Iris pigment epithelial cell (primary cell): ENCODE measurements at places on chromosomes 5 and 9.
A peak's percentile ranks its signal among the peaks of the same experiment; 100 is the strongest.

GRCh38 chr5:76789991-76790581, 28.7 kb upstream of the F2RL1 start:
- DNase-seq, result peak; percentile 63

DNA sequence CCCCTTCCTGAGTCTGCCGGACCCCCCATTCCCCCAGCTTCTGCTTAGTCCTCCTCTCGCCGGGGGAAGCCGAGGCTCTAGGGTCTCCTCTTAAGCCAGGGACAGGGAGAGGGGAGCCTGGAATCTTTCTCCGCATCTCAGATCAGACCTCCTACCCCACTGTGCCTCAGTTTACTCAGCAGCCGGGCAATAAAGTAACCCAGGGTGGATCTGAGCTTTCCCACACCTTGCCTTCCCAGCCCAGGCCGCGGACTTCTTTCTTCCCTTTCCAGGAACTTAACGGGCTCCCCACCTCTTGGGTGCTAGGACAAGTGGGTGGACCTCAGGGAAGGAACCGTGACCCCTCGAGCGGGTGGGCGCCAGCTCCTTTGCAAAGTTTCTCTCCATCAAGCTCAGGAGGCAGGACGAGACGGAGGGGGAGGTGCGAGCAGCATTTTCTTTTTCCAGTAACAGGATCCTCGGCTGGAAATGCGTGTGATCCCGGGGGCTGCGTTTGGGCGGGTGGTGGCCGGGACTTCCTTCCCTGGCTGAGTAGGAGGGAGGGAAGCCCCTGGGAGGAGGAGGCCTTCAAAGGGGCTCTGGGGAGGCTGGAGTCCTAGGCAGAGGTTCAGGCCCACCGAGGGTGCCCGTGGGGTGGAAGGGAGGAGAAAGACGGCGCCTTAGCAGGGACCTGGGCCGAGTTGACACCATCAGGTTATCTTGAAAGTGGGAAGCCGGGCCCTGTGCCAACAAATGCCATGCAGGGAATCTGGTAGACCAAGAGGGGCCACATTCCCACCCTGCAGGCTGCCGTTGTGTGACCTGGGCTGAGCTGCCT, 795 bp downstream of the DAB2IP start:
- no peak for DNase-seq

- peak; percentile 46 for DNase-seq
Observed at GRCh38 chr5:93100976-93101375, 480.0 kb downstream of the NR2F1-AS1 start.

- no peak for DNase-seq
Observed at GRCh38 chr9:133727277-133727875, 10.8 kb downstream of the SARDH start.

DNA sequence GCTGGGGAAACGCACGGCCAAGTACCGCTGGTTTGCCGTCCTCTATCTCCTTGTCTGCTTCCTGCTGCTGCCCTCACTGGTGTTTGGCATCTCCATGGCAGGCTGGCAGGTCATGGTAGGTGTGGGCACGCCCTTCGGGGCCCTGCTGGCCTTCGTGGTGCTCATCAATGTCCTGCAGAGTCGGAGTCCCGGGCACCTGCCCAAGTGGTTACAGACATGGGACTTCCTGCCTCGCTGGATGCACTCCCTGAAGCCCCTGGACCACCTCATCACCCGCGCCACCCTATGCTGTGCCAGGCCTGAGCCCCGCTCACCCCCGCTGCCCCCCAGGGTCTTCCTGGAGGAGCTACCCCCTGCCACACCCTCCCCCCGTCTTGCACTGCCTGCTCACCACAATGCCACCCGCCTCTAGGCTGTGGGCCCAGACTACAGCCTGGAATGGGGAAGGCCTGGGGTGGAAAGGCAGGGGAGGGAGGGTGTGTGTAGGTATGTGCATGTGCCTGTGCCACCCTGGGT, 2.5 kb downstream of the PFN3 start:
- DNase-seq, result no peak

- DNase-seq, result no peak
Observed at GRCh38 chr5:139653616-139654015, 5.5 kb downstream of the CXXC5 start.

GRCh38 chr5:112554101-112554977, 135.3 kb upstream of the EPB41L4A start:
- no peak for DNase-seq

GRCh38 chr5:128093368-128093767, 9.8 kb downstream of the SLC12A2 start:
- peak; percentile 52 for DNase-seq

GRCh38 chr9:134707731-134708671, 66.4 kb downstream of the COL5A1 start:
- no peak for DNase-seq

DNA sequence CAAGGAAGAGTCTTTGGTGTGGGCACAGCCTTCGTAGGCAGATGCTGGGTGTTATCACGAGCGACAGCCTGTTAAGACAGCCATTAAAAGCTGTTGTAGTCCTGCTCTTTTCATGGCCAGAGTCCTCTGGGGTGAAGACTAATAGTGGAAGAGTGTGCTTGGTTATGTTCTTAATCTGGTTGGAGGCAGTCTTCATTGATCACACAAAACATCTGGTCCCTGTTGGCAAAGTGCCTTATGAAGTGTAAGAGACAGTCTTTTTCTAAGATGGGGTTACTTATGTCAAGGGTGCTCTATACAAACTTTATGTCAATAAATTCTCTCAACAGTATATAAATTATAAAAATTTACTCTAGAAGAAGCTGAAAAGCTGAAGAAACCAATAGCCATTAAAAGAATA, 280.4 kb downstream of the CAAP1 start:
- no peak for DNase-seq

DNA sequence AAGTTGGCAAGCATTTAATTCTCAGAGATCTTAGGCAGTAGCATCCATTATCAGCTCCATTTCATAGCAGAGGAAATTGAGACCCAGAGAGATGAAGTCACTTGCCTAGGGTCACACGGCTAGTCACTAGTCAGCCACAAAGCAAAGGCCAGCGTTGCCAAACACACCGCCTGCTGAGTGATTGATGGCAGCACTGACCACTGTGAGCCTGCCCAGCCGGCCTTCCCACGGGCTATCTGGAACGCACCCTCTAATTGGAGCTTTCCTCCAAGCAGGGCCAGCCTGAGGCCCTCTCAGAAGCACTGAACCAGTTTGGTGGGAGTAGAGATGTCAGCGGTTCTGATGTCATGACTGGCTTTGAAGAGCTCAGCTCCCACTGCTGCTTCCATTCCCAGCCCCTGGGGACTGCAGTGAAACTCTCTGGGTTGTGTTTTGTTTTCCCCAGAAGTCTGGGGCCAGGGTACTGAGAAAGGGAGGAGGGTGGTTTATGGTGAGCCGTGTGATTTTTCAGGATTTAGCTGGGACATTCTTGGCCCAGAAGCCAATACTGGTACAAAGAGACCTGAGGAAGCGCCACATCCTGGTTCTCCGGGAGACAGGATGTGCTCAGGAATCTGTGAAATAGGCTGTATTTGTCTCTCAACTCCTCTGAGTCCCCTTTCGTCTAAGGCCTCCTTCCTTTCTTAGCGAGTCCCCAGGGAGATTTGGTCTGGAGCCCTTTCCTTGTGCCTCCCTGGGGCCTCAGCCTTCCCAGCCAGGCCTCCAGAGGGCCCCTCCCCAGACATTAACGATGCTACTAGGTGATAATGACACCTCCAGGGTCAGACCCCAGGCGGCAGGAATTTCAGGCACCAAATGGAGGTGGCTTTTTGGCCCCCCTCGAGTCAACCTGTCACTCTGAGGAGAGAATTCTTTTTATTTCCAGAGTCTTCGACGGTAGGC, 44.5 kb downstream of the SPRY4 start:
- peak; percentile 75 for DNase-seq

GRCh38 chr9:127897193-127897692, 2.2 kb downstream of the ST6GALNAC6 start:
- peak; percentile 82 for DNase-seq

- no peak for DNase-seq
Observed at GRCh38 chr5:10868956-10869355, 107.9 kb upstream of the DAP start.

GRCh38 chr5:30524428-30524827, 669.1 kb upstream of the CDH6 start:
- no peak for DNase-seq

- no peak for DNase-seq
Observed at GRCh38 chr5:56305001-56305950, 72.1 kb upstream of the ANKRD55 start.

- no peak for DNase-seq
Observed at GRCh38 chr9:107635101-107635802, 145.7 kb upstream of the KLF4 start.

DNA sequence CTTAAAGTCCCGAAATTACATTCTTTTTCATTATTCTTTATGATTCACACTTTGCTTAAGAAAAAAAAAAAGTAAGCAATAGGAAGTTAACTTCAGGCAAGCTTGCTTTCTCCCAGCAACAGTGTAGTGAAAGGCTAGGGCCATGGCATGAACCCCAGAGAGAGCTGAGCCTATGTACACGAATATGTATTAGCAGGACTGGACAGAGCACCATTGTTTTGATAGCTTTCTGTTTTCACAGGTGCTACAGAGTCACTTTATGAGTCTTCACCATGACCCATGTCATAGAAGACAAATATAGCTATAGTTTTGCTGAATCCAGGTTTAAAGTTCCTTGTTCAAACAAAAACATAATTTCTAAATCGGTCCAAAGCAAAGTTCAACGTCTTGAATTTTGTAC, 199.2 kb downstream of the ADAMTSL1 start:
- no peak for DNase-seq

DNA sequence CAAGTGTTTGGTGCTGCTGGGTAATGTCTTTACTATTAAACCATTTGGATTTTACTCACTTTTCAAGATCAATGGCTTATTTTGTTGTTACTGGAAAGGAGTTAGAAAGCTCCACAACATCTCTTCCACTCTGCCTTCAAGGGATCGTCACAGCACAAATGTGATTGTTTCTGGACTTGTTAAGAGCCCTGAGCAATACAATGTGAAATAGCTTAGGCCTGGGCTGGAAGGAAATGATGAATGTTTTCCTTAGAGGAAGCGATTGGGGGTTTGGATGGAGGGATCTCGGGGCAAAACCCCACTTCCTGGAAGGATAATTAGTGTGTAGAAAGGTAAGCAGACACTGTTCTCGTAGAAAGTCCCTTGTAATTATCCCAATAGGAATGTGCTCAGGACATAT, 59.3 kb upstream of the MYO10 start:
- peak; percentile 22 for DNase-seq

DNA sequence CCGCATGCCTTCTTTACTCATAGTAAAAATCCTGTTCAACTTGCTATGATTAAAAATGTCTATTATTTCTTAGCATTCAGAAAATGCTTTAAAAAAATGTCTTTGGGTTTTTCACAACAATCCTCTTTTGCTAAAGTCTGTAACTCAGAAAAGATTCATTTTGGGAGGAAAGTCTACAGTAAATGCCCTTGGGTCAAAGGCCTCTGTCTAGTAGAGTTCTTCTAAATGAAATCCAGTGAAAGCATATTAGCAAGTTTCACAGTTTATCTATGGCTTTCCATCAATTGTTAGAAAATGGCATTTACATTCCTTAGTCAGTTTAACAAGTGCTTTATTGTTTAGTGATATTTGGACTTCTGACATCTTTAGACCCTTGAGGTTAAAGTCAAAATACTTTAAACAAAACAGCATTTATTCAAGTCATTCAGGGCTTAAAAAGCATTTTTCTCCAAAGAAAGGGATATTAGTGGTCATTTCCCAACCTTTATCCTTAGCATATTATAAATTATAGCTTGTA, 137.1 kb upstream of the TARS1 start:
- DNase-seq, result no peak

- DNase-seq, result peak; percentile 31
Observed at GRCh38 chr5:55031492-55031891, 7.4 kb downstream of the GZMK start.

DNA sequence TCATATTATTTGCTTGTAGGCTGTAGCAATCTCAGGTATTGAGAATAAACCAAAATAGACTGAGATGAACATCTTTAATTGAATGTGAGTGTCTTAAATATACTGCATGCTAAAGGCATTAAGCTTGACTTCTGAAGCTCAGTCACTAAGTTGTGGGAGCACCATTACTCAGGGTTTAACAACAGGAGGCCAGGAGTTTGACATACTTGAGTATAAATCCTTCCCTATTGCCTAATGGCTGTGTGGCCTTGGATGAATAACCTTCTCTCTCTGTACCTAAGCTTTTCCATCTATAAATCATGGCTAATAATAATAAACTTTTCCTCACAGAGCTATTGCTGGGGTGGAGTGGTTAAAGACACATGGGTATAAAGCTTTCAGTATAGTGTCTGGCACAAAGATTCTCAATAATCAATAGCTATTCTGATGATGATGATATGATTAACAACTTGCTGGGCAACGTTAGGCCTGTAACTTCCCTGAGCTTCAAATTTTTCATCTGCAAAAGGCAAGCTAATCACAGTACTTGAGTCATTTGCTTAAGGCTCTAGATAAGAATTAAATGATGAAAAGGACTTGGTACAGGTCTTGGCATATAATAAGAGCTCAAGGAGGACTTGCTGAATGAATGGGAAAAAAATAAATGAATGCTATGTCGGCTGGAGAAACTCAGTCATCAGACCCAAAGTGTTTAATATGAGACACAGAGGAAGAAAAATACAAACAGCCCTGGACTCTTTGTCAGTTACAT, 174.0 kb upstream of the IL12B start:
- DNase-seq, result peak; percentile 85

DNA sequence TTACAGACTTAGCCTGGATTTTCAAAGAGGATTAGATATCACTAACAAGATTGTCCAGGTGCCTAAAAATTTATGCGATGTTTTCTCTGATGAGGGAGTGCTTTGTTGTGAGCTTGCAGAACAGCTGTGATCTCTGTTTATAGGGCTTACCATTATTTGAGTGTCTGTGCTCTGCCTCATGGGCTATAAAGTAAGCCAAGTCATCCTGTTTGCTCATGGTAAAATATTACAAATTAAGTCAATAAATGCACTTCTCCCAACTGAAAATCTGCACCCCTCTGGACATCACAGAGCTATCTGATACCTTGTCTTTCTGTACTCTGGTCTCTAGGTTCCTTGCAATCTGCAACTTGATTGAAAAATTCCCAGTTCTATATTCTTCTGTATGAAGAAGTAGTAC, 293.4 kb upstream of the ACTBL2 start:
- no peak for DNase-seq

- DNase-seq, result no peak
Observed at GRCh38 chr5:102975045-102975444, 144.9 kb downstream of the GIN1 start.

GRCh38 chr9:91515074-91515687, 91.5 kb upstream of the NFIL3 start:
- DNase-seq, result peak; percentile 61

- DNase-seq, result no peak
Observed at GRCh38 chr5:36826694-36827093, 49.9 kb upstream of the NIPBL start.

DNA sequence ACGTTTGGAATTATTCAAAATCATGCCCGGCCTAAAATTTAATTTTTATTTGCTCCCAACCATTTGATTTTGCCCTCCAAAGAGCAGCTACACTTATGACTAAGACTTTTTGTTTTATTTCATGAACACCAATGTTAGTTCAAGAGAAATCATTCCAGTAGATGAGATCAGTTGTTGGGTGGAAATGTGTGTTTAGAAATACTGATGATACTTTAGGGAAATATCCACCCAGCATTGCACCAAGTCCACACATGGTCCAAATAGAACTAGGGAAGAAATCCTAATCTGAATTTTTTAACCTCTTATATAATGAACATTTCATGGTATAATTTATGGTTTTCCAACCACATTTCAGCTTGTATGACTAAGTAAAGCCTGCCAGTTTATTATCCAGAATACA, 28.3 kb upstream of the GOLPH3 start:
- DNase-seq, result peak; percentile 63

GRCh38 chr5:34409373-34409772, 246.8 kb upstream of the RAI14 start:
- no peak for DNase-seq

GRCh38 chr5:83265318-83265717, 188.0 kb downstream of the XRCC4 start:
- peak; percentile 62 for DNase-seq

GRCh38 chr9:76221423-76221822, 172.8 kb downstream of the RFK start:
- no peak for DNase-seq
